Uterus (tissue), 4 donors: ENCODE measurements at places on chromosomes 13 and 19. TPM values are rescaled to one million over a fixed set of nuclear protein-coding genes. Genes with fewer than 3 reads are reported as not detected.

The PPAN gene
- 30.9 TPM for total RNA-seq

- DNase-seq: no peak
- H3K4me1 ChIP-seq: peaks cover 4% of the 10 kb centered on the region
- H3K27ac ChIP-seq: peak within 1 kb of the TSS; percentile 94
- H3K4me3 ChIP-seq: peak within 1 kb of the TSS; percentile 64
- H3K27me3 ChIP-seq: no peaks in the 10 kb centered on the region
These were observed at the start of gene PRMT1 for GRCh38 chr19:49677231-49677900. Gene PRMT1, plus strand, starts transcription at chr19:49677271. Its CDS starts 10 bp downstream, at chr19:49677281.

DNA sequence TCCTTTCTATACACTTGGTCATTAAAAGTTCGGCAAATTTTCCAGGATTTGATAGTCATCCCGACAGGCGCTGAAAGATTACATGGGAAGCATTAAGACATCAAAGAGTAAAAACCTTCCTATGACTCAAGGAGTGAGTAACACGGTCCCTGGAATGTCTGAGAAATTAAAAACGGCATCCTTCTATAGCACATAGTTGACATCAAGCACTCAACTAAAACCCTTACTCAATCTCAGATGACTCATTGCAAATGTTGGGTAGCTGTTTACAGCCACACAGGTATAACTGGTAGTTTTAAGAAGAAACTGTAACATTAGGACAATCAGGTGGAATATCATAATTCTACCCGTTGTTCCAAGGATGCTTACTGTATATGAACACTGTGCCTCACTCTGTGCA lies 6.4 kb upstream of the LGALS13 start:
- H3K36me3 ChIP-seq: no peaks in the 10 kb centered on the region
- H3K27me3 ChIP-seq: no peaks in the 10 kb centered on the region
- H3K4me3 ChIP-seq: no peak overlapping the region
- H3K4me1 ChIP-seq: no peaks in the 10 kb centered on the region

GRCh38 chr13:45055902-45056648 lies 64.2 kb upstream of the GTF2F2 start:
- no peaks in the 10 kb centered on the region for H3K27me3 ChIP-seq
- H3K4me1 ChIP-seq: peaks cover 8% of the 10 kb centered on the region
- H3K36me3 ChIP-seq: no peaks in the 10 kb centered on the region
- DNase-seq: peak; percentile 50

DNA sequence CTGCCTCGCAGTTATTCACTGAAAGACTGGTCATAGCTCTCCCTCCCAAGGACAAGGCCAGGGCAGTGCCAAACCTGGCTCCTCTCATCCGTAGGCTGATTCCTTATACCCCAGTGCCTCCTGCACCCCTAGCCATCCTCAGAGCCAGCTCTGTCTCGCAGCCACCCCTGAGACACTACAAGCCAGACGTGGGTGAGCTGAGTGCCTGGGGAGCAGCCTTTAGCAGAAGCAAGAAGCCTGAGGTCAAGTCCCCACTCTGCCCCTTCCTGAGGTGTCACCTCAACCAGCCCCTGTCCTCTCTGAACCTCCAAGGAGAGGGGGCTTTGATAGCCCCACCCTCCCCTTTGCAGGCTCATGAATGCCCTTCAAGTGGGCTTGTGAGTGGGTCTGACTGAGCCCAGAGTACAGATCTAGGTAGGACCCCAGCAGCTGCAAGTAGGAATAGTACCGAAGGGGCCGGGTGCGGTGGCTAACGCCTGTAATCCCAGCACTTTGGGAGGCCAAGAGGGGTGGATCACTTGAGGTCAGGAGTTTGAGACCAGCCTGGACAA lies 14.8 kb upstream of the AKAP8L start:
- peaks cover 31% of the 10 kb centered on the region for H3K4me1 ChIP-seq
- H3K4me3 ChIP-seq: peak overlapping the region; percentile 70
- no peaks in the 10 kb centered on the region for H3K36me3 ChIP-seq
- no peaks in the 10 kb centered on the region for H3K27me3 ChIP-seq
- peak overlapping the region; percentile 88 for H3K27ac ChIP-seq
- DNase-seq: no peak

The PSG6 gene
- total RNA-seq: not detected

DNA sequence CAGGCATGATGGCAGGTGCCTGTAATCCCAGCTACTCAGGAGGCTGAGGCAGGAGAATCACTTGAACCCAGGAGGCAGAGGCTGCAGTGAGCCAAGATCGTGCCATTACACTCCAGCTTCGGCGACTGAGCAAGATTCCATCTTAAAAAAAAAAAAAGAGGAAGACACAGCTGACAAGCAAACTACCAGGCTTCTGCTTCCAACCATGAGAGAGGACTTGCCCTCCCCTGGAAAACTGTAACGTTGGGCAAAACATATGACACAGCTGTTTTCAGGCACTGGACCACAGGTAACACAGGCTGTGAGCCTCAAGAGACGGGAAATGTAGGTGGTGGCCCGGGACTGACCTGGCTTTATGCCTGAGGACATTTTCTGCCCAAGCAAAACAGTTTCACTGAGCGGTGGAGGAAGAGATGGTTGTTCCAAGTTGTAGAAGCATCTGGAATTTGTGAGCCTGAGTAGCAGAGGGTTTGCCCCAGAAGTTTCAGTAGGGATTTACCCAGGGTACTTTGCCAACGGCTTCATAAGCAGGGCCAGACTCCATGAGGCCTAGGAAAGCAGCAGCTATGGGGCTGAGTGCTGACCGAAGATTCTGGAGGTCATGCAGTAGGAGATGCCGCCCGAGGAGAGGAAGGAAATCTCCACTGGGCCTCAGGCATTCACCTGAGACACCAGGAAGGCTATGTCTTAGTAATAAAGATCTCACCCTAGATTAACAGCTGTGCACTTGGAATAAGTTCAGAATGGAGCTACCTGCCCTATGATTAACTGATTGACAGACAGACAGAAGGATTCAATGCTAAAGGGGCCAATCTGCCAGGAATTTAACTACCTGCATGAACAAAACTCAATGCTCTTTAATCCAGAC lies 88.0 kb downstream of the ABCC4 start:
- H3K27me3 ChIP-seq: no peaks in the 10 kb centered on the region
- no peaks in the 10 kb centered on the region for H3K4me1 ChIP-seq
- H3K36me3 ChIP-seq: no peaks in the 10 kb centered on the region
- H3K27ac ChIP-seq: no peak overlapping the region
- DNase-seq: no peak
- H3K4me3 ChIP-seq: no peak overlapping the region

DNA sequence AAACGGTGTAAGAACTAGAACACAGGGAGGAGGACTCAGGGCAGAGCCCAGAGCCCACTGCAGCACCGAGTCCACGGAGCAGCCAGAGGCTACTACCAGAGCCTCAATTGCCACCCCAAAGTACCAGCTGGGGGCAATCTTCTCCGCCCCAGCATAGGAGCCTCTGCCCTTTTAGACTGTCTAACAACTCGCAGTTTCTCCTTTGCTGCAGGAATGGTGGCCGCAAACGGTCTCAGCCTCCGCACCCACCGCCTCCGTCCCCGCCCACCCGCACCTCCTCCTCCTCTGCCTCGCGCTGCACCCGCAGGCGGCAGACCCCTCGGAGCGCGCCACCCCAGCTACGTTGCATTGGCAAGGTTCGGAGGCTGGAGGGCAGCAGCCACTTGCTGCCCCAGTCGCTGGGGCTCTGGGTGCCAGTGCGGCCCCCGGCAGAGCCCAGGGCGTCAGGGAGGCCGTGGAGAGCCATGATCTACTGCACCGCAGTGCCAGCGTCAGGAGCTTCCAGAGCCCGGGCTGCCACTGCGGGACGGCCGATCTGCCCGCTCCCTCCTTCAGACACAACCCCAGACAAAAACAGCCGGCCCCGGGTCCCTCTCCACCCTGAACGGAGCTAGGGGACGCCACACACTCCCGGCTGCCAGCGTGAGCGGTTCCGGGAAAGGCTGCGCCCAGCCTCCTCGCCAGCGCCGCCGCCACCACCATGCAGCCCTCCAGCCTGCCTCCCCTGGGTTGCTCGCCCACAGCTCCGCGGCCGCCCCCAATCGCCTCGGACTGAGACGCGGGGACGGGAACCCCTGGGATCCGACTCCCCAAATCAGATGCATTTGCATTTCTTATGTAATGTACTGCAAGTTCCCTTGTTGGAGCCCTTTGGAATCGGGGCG lies 1.8 kb downstream of the FGF14 start:
- H3K4me1 ChIP-seq: no peaks in the 10 kb centered on the region
- H3K4me3 ChIP-seq: peak overlapping the region; percentile 41
- H3K27ac ChIP-seq: no peak overlapping the region
- H3K36me3 ChIP-seq: no peaks in the 10 kb centered on the region
- peak; percentile 15 for DNase-seq

- no peaks in the 10 kb centered on the region for H3K36me3 ChIP-seq
- no peak overlapping the region for H3K4me3 ChIP-seq
- no peak overlapping the region for H3K27ac ChIP-seq
- H3K4me1 ChIP-seq: no peaks in the 10 kb centered on the region
- H3K27me3 ChIP-seq: no peaks in the 10 kb centered on the region
These were observed 2.5 kb downstream of the ZNF556 start for GRCh38 chr19:2869618-2870017.

DNA sequence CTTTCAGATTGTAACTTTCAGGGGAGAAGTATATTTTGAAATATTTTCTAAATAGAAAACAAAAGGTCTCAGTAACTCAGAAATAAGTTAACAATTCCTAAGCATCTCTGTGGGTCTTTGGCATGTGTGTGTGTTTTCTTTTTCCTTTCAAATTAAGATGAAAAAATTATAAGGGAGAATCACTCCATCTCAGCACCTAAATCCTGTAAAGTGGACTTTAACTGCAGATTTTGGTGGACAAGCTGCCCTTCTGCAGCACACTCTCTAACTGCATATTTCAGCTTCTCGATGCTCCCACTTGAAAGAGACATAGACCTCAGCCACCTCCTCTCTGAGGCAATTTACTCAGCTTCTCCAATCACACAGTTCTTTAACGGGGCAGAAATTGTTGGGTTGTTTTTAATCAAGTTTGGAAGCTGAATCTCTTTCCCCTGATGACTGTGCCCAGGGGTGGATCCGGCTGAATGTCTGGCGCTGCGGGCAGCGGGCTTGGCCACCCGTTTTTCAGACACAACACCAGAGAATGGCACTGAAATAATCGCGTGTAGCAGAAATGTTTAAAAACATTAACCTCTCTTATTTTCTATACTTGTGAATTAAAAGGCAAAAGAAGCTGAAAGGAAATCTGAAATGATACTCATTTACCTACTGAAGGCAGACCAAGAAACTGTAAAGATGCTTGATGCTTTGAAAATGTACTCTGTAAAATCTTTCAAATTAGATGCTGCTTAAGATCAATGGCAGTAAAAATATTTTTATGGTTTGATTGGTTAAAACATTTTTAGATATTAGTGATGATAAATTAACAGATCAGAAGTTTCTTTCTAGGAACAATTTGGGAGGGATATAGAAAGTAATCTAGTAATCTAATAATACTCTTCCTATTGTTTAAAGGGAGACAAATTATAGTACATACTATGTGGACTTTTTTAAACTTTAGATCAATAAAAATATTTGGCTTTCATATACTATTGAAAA lies 12.4 kb downstream of the ZIC2 start:
- peaks cover 44% of the 10 kb centered on the region for H3K27me3 ChIP-seq
- no peak overlapping the region for H3K27ac ChIP-seq
- H3K4me3 ChIP-seq: no peak overlapping the region
- DNase-seq: no peak
- H3K36me3 ChIP-seq: no peaks in the 10 kb centered on the region
- no peaks in the 10 kb centered on the region for H3K4me1 ChIP-seq

- H3K27me3 ChIP-seq: no peaks in the 10 kb centered on the region
- no peaks in the 10 kb centered on the region for H3K4me1 ChIP-seq
- no peak for DNase-seq
- H3K36me3 ChIP-seq: no peaks in the 10 kb centered on the region
- H3K27ac ChIP-seq: peak overlapping the region; percentile 63
These were observed 20.3 kb downstream of the RFX1 start for GRCh38 chr19:13985771-13986347.

GRCh38 chr19:23817519-23817918 lies 58.8 kb upstream of the ZNF681 start:
- H3K27ac ChIP-seq: no peak overlapping the region
- DNase-seq: peak; percentile 54
- H3K4me3 ChIP-seq: no peak overlapping the region
- no peaks in the 10 kb centered on the region for H3K4me1 ChIP-seq
- no peaks in the 10 kb centered on the region for H3K27me3 ChIP-seq
- no peaks in the 10 kb centered on the region for H3K36me3 ChIP-seq

GRCh38 chr19:29610574-29611271 lies 4.6 kb downstream of the POP4 start:
- peak; percentile 86 for DNase-seq
- H3K27ac ChIP-seq: no peak overlapping the region
- H3K36me3 ChIP-seq: no peaks in the 10 kb centered on the region
- H3K4me1 ChIP-seq: no peaks in the 10 kb centered on the region

The FAM216B gene
- 6.2 TPM for total RNA-seq

DNA sequence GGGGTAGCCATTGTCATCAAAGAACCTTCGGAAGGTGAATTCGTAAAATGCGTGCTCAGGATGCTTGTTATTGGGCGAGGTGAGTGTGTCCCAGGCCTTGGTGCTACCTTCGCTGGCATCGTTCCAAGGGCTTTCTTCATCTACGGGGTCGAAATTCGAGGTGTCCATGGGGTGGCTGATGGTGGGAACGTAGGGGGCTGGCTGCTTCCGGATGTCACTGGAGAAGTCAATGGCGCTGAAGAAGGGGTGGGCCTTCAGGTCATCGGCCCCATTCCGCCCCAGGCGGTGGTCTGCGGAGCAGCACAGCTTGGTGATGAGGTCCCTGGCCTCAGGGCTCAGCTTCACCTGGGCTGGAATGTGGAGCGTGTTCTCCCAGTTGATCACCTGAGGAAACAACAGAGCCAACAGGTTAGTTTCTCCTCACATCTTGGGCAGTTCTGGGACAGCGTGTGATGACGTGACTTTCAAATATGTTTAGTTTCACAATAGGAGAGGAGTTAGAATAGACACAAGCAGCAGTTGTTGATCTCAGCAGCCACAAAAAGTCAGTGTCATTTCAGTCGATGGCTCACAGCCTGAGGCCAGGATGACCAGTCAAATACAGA lies 72.5 kb upstream of the XPO4 start:
- no peak overlapping the region for H3K27ac ChIP-seq
- no peak for DNase-seq
- H3K27me3 ChIP-seq: no peaks in the 10 kb centered on the region
